ENCODE measurements at places on chromosomes 7 and 10. TPM values are rescaled to one million over a fixed set of nuclear protein-coding genes. Genes with fewer than 3 reads are reported as not detected.

TMEM178B gene
- 0.02 TPM for total RNA-seq

MSMB gene
- not detected for total RNA-seq

DLX6 gene
- not detected for total RNA-seq

PSD gene
- 9.7 TPM for total RNA-seq

GDF2 gene
- not detected for total RNA-seq

DNA sequence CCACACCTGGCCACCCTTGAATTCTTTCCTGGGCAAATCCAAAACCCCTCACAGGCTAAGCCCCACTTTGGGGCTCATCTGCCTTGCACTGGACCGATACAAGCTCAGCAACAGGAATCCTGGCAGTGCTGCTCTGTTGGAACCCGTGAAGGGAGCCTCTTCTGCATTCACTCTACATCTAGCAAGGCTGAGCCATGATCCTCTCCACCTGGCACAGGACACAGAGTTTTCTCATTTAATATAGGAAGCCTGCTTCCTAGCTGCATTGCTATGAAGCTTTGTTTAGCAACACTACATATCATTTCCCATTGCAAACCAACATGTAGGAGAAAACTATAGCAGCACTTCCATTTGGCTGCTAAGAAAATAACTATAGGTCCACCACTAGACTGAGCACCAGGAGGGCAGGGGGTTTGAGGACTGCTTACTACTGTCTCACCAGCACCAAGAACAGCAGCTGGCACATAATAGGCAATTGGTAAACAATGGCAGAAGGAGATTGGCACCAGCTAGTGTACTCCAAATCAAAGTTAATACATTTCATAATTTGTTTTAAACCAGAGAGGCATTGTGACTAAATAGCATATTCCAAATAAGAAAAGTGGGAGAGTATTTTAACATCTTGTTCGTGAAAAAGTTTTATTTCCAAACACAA, 56.1 kb downstream of the CPVL start:
- H3K4me3 ChIP-seq = no peak overlapping the region
- DNase-seq = no peak
- no peaks in the 10 kb centered on the region for H3K27me3 ChIP-seq
- H3K27ac ChIP-seq = no peak overlapping the region
- no peaks in the 10 kb centered on the region for H3K36me3 ChIP-seq
- no peaks in the 10 kb centered on the region for H3K4me1 ChIP-seq

DNA sequence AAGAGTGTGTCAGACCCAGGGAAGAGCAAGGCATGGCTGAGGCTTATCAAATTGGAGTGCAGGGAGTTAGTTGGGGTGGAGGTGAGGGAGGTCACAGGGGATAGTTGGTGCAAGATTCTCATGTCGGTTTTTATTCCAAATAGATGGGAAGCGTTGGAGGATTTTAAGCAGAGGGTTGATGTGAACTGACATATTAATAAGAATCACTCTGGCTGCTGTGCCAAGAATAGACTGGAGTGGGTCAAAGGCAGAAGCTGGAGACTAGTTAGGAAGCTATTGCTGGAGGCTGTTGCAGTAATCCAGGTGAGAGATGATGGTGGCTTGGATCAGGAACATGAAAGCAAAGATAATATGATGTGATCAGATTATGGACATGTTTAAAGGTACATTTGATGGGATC, 36.5 kb downstream of the LRRC18 start:
- H3K4me3 ChIP-seq = no peak overlapping the region
- no peaks in the 10 kb centered on the region for H3K4me1 ChIP-seq
- H3K36me3 ChIP-seq = no peaks in the 10 kb centered on the region
- H3K27me3 ChIP-seq = peaks cover 20% of the 10 kb centered on the region

GRCh38 chr10:59460601-59461000, 98.3 kb upstream of the FAM13C start:
- no peak overlapping the region for H3K4me3 ChIP-seq
- 0 out of 2 replicates have a peak, but pooled peaks cover 4% of the 10 kb centered on the region for H3K27me3 ChIP-seq
- no peaks in the 10 kb centered on the region for H3K36me3 ChIP-seq
- H3K27ac ChIP-seq = no peak overlapping the region
- DNase-seq = no peak

DNA sequence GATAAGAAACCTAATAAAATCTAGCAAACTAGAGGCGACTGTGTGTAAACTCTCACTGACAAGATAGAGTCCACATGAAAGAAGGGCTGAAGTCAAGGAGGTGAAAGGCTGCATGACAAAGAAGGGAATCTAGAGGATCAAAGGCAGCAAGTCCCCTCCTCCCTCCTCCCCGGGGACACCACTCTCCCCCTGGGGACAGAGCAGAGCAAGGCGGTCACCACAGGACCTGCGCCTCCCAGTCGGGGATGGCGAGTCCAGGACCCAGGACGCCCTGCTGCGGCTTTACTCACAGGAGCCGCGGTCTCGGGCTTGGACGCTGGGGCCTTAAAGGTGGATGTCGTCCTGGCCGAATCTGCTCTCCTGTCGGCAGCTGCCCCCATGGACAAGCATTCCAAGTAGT, 22.4 kb downstream of the BRI3 start:
- no peak overlapping the region for H3K27ac ChIP-seq

- no peaks in the 10 kb centered on the region for H3K36me3 ChIP-seq
- no peak overlapping the region for H3K27ac ChIP-seq
- no peaks in the 10 kb centered on the region for H3K4me1 ChIP-seq
- DNase-seq = no peak
Measured at GRCh38 chr7:122199171-122199570, 55.1 kb upstream of the AASS start.

DNA sequence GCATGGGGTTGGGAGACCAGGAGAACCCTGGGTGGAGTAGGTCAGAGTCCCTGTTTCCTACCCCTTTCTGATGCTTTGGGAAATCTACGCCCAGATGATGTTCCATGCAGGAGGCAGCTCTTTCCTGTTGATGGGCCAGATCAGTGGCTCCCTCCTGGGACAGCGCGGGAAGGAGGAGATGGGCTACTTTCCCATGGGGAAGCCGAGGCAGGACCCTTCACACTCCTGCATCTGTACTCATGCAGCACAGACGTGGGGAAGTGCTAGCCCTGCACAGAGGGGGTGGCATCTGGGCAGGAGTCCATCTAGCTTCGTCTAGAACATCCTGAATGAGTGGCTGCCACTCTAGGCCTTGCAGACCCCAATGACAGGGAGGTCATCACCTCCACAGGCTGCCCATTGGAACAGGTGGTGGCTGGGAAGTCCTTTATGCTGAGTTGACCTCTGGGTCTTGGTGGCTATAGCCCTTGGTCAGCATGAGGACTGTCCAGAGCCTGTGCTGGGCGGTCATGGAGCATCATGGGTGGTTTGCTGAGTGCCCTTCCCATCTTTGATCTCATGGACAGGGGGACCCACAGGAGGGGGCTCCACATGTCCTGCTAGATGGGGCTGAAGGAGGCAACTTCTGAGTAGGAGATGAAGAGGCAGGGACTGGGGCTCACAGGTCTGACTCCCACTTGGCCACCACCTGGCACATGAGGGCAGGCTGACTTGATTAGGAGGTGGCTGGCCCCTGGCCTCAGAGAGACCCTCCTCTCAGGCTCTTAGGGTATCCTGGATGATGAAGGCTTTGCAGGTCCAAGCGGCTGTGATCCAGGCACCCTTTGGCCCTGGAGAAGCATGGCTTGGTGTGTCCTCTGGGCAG, 24.6 kb downstream of the RAMP3 start:
- DNase-seq = no peak
- no peak overlapping the region for H3K4me3 ChIP-seq
- H3K27me3 ChIP-seq = peaks cover 9% of the 10 kb centered on the region
- H3K36me3 ChIP-seq = no peaks in the 10 kb centered on the region
- H3K27ac ChIP-seq = no peak overlapping the region

- DNase-seq = no peak
- no peaks in the 10 kb centered on the region for H3K27me3 ChIP-seq
- H3K4me1 ChIP-seq = no peaks in the 10 kb centered on the region
- H3K27ac ChIP-seq = no peak overlapping the region
Measured at GRCh38 chr10:36573246-36573645, 552.2 kb upstream of the ANKRD30A start.

DNA sequence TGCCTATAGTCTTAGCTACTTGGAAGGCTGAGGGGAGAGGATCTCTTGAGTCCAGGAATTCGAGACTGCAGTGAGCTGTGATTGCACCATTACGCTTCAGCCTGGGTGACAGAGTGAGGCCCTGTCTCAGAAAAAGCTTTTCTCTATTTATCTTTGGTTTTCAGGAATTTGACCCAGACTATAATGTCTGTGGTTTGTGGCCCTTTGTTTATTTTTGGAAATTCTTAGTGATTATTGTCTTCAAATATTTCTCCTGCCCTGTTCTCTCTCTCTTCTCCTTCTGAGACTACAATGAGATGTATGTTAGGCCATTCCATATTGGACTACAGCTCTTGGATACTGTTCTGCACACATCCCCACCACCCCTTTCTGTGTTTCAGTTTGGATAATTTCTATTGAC, 4.7 kb downstream of the MUC12 start:
- no peak overlapping the region for H3K27ac ChIP-seq
- H3K36me3 ChIP-seq = no peaks in the 10 kb centered on the region
- H3K27me3 ChIP-seq = no peaks in the 10 kb centered on the region
- H3K4me1 ChIP-seq = no peaks in the 10 kb centered on the region
- no peak overlapping the region for H3K4me3 ChIP-seq

DNA sequence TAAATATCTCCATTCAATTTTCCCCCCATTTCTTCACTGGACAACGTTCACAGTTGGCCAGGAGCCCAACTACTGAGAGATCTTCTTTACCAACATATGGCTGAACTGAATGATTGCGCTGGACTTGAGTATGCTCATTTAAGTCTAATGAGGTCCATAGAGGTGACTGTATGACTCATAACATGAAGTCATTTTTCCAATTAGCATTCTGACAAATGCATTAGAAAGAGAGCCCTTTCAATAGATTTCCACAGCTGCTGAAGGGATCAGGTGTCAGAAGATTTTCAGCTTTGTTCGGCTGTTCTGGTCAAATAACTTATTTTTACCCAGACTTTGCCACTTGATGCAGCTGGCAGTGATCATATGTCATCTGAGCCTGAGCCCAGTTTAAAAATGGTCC, 438.0 kb downstream of the ETV1 start:
- H3K27me3 ChIP-seq = no peaks in the 10 kb centered on the region
- no peaks in the 10 kb centered on the region for H3K36me3 ChIP-seq
- no peaks in the 10 kb centered on the region for H3K4me1 ChIP-seq
- DNase-seq = no peak

DNA sequence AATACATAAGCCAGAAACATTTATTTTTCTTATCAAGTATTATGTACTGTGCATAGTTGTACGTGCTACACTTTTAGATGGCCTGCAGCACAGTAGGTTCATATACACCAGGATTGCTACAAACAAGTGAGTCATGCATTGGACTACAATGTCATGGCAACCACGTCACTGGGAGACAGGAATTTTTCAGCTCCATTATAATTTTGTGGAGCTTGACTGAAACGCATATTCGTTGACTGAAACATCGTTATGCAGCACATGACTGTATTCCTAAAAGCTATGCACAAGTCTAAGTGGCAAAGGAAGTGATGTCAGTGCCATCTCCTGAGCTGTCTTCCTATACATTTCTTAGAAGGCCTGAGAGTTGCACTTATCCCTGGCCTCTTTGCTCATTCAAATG, 871.8 kb downstream of the IPMK start:
- H3K4me3 ChIP-seq = no peak overlapping the region
- no peaks in the 10 kb centered on the region for H3K4me1 ChIP-seq

DNA sequence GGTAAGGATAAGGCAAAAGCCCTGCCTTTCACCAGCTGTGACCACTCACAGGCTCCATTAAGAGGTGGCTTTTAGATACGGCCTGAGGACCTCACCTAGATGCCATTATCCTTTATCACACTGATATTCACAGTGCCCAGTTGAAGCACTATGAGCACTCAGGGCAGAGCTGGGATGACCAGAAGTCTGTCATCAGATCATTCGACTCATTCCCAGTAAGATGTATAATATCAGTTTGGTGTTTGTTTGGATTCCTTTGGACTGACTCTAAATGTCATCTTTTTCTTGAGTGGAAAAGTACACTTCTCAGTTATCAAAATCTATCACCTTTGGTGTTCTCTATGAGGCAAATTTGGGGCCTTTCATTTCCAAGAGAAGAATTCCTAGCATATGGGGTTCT, 18.7 kb downstream of the CCDC136 start:
- H3K4me3 ChIP-seq = no peak overlapping the region
- DNase-seq = no peak
- no peak overlapping the region for H3K27ac ChIP-seq
- H3K36me3 ChIP-seq = no peaks in the 10 kb centered on the region
- H3K4me1 ChIP-seq = no peaks in the 10 kb centered on the region
- H3K27me3 ChIP-seq = no peaks in the 10 kb centered on the region

- no peaks in the 10 kb centered on the region for H3K27me3 ChIP-seq
- H3K4me1 ChIP-seq = no peaks in the 10 kb centered on the region
- H3K27ac ChIP-seq = no peak overlapping the region
- no peak overlapping the region for H3K4me3 ChIP-seq
- no peaks in the 10 kb centered on the region for H3K36me3 ChIP-seq
Measured at GRCh38 chr10:69348816-69349541, 67.7 kb downstream of the TACR2 start.

- no peak overlapping the region for H3K27ac ChIP-seq
- H3K4me3 ChIP-seq = no peak overlapping the region
- H3K36me3 ChIP-seq = no peaks in the 10 kb centered on the region
- H3K4me1 ChIP-seq = no peaks in the 10 kb centered on the region
- no peaks in the 10 kb centered on the region for H3K27me3 ChIP-seq
Measured at GRCh38 chr7:5541087-5541992, 117.7 kb upstream of the TNRC18 start.

DNA sequence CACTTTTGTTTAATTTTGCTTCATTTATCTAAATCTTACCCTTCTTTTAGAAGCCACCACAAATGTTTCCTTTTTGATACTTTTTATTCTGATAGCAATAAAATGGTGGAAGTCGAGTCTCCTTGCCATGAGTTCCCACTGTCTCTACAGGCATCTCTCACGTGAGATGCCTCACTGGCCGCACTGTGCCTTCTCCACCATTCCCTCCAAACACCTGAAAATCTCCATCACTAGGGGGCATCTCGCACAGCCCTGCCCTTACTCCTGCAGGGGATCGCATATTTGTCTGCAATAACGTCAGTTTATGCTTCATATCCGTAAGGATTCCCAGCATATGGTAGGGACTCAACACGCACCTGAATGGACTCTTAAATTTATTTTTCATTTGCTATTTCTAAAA, 56.3 kb upstream of the NCAPG2 start:
- no peak overlapping the region for H3K27ac ChIP-seq
- H3K36me3 ChIP-seq = peaks cover 48% of the 10 kb centered on the region
- no peaks in the 10 kb centered on the region for H3K4me1 ChIP-seq
- no peak for DNase-seq
- no peaks in the 10 kb centered on the region for H3K27me3 ChIP-seq

DNA sequence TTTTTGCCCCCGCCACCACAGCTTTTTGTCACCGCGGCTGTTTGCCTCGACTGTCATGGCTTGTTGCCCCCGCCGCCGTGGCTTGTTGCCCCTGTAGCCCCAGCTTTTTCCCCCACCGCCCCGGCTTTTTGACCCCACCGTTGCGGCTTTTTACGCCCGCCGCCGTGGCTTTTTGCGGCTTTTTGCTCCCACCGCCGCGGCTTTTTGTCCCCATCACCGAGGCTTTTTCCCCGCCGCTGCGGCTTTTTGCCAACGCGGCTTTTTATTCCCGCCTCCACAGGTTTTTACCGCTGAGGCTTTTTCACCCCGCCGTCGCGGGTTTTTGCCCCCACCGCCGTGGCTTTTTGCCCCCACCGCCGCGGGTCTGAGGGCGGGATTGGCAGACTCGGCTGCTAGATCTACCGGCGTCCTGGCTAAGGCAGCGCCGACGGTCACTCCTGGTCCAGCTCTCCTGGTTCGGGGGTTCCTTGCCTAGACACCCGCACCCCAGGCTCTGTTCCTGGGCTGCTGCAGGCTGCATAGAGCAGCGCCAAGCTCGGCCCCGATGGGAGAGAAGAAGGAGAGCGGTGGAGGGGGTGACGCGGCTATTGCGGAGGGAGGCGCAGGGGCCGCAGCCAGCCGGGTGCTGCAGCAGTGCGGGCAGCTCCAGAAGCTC, 637.7 kb downstream of the ZNF716 start:
- H3K4me1 ChIP-seq = no peaks in the 10 kb centered on the region
- H3K4me3 ChIP-seq = no peak overlapping the region
- H3K27me3 ChIP-seq = no peaks in the 10 kb centered on the region
